ENCODE measurements at places on chromosomes 2 and 18.

GRCh38 chr2:72718876-72719275, 107.0 kb downstream of the EXOC6B start:
- DNase-seq = no peak

GRCh38 chr2:205321231-205321630, 361.1 kb upstream of the NRP2 start:
- no peak for DNase-seq

GRCh38 chr2:43363120-43363519, 136.7 kb upstream of the ZFP36L2 start:
- no peak for DNase-seq

- DNase-seq = no peak
These were observed 196.1 kb upstream of the OSR1 start for GRCh38 chr2:19554520-19554919.

- no peak for DNase-seq
These were observed 55.0 kb upstream of the PKDCC start for GRCh38 chr2:41992671-41993434.

- no peak for DNase-seq
These were observed 44.7 kb upstream of the ZFP36L2 start for GRCh38 chr2:43270930-43271615.

DNA sequence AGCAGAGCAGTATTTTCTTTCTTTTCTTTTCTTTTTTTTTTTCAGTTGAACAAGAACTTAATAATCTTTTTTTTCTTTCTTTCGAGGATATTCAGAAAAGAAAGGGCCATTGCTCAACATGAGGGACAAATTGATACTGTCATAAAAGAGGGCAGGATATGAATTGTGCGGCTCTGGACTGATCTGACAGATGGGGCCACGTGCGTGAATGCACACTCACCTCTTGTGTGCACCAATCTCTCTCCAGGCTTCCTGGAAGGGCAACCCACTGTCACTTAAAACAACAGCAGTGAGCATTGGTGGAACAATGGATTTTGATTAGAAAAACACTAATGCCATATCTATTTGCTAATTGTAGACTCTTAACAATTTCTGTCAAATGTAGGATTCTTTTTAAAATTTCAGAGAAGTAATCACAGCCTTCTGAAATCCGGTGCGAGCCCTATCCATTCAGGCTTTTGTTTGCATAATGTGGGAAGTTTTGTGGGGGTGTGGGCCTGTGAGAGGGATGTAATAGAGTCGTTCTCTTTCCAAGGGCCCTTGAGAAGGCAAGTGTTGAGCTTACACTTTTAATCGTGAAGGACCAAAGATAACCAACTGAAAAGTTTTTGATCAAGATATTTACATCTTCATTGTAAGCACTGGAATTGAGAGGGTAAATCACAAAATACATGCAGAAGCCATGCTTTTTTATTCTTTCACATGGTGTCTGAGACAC, 298.8 kb downstream of the SP3 start:
- DNase-seq = no peak

DNA sequence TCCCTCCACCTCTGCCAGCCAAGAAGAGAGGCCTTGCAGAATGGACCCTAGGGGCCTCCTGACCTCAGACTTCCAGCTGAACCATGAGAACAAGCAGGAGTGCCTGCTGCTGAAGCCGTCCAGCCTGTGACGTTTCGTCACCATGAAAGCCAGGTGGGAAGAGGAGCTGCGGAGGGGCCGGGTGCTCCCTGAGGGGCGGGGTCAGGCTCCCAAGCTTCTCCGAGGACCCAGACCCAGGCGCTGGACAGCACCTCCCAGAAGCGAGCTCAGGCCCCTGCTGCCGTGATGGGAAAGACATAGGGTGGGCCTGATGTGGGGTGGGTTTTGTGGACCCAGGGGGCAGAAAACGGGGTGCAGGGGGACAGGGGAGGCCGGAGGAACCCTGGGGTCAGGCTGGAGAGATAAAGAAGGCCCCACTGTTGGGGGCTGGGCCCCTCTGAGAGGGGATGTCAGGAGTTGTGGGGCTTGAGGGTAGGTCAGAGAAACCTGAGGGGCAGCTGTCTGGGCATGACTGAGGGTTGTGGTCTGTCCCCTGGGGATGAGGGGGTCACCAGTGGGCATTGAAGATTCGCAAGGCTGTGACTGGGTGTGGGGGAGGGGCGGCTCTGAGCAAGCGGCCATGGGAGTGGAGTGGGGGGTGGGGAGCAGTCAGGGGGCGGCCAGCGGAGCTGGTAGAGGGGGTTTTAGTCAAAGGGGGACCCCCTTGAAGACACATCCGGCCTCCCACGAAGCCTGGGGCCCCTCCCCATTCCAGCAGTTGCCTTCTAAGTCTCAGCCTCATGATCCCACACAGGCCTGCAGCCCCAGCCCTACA, 73.4 kb upstream of the ODC1 start:
- DNase-seq = no peak

DNA sequence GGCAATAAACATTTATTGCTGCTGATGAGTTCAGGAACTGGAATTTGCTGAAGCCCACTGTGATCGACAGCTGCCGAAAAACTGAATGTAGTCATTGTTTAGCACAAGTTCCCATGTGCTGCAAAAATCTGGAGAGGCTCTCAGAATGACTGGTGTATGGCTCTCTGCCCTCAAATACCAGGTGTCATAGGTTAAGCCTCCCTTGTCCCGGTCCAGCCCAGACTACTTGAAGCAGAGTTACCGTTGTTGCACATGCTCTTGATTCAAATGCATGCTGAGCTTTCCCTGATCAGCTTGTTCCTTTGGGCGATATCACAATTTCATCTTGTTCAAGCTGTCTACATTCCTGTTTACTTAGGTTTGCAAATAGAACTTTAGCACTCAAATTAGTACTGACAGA, 625.2 kb downstream of the CPS1 start:
- no peak for DNase-seq

DNA sequence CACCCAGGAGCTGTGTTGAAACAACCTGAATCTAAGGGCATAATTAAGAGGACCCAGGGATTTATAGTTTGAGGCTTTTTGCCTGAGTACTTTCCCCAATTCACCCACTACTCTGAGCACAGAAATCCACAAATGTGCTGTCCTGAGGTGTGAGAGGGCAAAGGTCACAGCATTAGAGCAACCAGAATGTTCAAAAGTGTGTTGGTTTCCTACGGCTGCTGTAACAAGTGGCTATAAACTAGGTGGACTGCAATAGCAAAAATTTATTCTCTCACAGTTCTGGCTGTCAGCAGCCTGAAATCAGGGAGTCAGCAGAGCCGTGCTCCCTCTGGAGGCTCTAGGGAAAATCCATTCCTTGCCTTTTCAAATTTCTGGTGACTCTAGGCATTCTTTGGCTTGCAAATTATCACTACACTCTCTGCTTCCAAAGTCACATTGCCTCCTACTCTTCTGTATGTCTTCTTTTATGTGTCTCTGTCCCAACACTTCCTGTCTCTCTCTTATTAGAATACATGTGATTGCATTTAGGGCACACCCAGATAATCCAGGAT, 91.4 kb upstream of the TACR1 start:
- DNase-seq = no peak

DNA sequence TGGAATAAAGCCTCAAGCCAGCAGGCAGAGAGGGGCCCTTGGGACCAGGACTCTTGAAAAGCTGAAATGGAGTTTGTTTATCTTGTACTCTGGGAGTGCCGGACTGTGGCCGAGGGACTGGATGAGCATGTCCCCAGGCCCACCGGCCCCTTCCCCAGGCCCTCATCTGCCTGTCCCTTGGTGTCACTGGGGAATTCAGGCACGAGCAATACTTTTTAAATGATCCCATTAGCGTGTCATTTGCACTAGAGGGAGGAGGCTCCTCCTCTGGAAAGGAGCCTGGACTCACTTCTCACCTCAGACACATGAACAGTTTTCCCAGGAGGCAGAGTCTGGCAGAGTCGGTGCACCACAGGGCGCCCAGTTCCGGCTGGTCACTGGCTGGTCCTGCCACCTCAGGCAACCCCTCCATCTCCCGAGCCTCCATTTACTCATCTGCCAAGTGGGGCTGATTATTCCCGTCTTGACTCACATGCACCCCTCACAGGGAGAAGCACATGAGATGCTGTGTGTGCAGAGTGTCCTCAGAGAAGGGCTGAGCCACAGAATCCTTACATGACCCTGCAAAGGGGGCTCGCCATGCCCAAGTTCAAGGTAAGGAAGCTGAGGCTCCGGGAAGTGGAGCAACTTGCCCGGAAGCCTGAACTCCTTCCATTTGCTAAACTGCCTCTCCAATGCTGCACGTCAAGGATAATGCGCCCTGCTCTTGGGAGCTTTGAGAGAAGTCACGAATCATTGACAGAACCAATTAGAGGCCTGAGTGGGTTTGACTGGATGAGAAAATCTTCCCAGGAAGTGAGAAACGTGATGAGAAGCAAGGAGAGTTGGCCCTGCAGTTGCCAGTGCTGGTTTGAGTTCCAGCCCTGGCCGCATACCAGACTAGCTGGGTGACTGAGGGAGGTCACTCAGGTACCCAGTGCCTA, 26.7 kb downstream of the CIB4 start:
- DNase-seq = no peak

DNA sequence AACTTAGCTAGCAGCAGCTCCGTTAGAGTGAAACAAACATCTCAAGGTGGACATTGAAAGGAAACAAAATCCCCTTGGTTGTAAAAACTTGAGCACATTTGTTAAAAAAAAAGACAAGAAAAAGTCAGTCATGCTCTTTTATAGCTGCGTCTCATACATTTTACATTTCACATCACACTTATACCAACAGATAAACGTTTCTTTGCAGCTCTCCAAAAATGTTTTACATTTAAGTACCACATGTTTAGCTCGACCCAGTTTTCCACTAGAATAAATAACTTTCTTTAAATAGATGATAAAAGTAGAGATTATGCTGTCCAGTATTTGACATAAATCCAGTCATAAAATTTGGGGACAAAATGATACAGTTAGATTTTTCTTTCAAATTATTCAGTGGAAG, 297.0 kb upstream of the ST6GAL2 start:
- DNase-seq = no peak

DNA sequence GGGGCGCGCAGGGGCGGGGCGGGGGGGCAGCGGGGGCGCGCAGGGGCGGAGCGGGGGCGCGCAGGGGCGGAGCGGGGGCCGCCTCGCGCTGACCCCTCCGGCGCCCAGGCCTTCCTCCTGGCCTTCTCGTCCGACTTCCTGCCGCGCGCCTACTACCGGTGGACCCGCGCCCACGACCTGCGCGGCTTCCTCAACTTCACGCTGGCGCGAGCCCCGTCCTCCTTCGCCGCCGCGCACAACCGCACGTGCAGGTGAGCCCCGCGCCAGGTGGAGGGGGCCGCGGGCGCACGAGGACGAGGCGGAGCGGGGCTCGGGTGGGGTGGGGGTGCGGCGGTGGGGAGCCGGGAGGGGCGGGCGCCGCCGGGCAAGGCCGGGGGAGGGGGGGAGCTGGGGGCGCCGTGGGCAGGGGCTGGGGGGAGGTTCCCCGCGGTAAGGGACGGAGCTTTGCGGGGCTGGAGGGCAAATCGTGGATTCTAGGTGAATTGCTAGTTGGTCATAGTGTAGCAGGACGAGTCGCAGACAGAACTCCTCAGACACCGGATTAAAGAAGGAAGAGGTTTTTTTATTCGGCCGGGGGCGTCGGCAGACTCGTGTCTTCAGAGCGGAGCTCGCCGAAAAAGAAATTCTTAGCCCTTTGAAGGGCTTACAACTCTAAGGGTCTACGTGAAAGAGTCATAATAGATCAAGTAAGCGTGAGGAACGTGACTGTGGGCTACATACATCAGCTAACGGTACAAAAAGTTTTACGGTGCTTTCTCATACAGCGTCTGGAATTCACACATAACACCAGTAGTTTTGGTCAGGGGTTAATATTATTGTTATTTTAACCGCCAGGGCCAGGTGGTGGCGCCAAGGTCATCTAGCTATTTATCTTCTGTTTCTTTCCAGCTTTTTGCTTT, 29.9 kb downstream of the ANO7 start:
- no peak for DNase-seq

DNA sequence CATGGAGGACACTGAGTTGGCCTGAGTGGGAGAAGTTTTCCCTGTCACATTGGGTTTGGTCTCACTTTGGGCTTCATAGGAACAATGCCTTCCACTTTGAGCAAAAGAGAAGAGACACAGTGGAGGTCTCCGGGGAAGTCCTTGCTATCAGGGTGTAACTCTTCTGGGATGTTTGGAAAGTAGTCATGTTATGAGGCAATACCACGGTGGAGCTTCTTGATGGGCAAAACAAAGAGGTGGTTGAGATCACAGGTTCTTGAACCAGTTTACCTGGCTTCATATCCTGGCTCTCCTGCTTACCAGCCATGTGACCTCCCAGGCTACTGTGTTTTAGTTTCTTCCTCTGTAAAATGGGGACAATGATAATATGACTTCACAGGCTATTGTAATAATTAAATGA, 478.6 kb downstream of the SLC4A3 start:
- no peak for DNase-seq

DNA sequence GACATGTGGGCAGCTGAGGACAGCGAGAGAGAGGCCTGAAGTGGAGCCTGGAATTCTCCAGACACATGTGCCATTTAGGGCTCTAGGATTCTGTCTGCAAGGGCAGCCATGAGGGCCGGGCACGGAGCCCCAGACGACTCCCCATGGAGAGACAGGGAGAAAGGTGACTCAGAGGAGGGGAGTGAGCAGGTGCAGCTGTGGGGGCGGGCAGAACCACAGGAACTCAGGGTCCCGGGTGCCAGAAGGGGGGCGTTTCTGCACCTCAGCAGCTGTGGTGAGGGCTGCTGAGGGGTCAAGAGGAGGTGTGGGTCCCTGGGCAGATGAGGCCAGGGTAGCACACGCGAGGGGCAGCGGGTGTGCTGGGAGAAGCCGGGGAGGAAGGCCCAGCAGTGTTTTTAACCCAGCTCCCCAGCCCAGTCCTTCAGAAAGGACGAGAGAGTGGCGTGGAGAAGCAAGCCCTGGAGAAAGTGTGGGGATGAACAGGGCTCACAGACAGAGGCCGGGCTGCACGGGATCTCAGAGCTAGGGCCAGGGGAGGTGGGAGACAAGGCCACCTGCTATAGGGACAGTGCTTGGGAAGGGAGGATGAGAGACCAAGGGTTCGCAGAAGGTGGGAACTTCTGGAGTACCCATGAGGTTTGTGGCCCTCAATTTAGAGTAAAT, 7.6 kb downstream of the GPR17 start:
- no peak for DNase-seq

GRCh38 chr2:66553370-66553769, 118.4 kb downstream of the MEIS1 start:
- no peak for DNase-seq

DNA sequence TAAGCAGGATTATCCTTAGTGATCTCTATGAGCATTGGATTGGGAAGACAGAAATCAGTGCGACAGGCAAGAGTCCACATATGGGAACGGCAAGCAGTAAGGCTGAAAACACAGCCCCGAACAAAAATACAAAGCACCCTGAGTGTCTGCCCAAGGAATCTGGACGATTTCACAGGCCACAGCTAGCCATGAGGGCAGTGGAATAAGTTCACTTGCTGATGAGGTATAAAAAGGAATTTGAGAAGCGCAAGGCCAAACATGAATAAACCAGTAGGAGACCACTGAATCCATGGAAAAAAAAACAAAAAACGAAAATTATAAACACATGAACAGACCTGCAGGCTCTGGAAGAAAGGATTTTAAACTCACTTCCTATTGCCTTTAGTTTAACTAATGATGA, 24.3 kb downstream of the WDSUB1 start:
- no peak for DNase-seq

Data from activated CD8-positive, alpha-beta memory T cell treated with anti-CD3 and anti-CD28 coated beads for 1 hour (primary cell).